ENCODE measurements at places on chromosomes 4 and X. TPM values are rescaled to one million over a fixed set of nuclear protein-coding genes. Genes with fewer than 3 reads are reported as not detected.

Gene TCP11X2
- not detected for total RNA-seq

Gene MAGEB18
- not detected for total RNA-seq

Gene MAGEA2B
- not detected for total RNA-seq

Gene LEF1
- total RNA-seq: 0.08 TPM

Gene RAP2C
- 31.0 TPM for total RNA-seq

Gene ASB9
- 20.2 TPM for total RNA-seq

Gene ZNF157
- total RNA-seq: 0.05 TPM

Gene DRP2
- 0.28 TPM for total RNA-seq

Gene CT45A10
- 0.31 TPM for total RNA-seq

Gene EVC
- total RNA-seq: 10.6 TPM

Gene ANTXR2
- 3.5 TPM for total RNA-seq

Measured in A549 treated with Hydrocortisone at 1 μM for 4 hours (cell line).